ENCODE measurements at places on chromosomes 1 and 21.

GRCh38 chr1:109806733-109807400 is 43.1 kb upstream of the EPS8L3 start:
- DNase-seq: no peak

DNA sequence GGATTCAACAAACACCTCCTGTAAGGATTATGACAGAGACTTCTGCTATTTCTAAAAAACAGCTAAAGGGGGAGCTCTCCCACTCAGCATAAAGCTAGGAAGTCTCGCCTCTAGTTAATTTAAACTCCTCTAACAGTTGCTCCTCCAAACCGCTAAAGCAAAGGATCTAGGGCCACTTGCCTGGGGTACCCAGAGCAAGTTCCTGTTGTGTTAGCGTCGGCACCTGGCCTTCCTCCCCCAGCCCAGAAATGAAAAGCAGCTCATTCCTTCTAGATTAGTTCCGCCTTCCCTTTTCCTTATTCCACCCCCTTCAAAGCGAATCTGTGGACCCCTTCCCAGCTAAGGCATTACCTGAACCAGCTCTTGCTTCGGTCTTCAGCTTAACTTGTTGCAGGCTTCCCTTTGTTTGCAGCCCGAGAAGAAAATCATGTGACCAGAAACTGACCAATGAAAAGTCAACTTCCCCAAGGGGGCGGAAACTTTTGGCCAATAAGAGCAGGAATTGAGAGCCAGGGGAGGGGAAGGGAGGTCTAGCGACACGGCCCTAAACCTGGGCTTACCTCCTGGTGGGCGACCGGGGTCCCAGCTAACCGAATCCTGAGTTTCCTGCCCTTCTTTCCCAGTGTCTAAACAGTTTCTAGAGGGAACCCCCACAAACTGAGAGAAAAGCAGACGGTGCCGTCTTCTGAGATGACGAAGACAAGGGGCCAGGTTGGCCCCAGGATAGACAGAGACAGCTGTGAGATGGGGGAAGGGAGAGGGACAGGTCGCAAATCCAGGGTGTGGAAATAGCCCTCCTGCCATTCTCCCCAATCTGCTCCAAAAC is at the start of gene PBXIP1:
TSS of gene PBXIP1 (minus strand) at position 382 of the 826 bp plus-strand sequence. CDS start 2,378 bp downstream, outside the sequence.
- peak; percentile 98 for DNase-seq

- no peak for DNase-seq
Observed at GRCh38 chr1:3904006-3904842, 4.2 kb upstream of the C1orf174 start.

DNA sequence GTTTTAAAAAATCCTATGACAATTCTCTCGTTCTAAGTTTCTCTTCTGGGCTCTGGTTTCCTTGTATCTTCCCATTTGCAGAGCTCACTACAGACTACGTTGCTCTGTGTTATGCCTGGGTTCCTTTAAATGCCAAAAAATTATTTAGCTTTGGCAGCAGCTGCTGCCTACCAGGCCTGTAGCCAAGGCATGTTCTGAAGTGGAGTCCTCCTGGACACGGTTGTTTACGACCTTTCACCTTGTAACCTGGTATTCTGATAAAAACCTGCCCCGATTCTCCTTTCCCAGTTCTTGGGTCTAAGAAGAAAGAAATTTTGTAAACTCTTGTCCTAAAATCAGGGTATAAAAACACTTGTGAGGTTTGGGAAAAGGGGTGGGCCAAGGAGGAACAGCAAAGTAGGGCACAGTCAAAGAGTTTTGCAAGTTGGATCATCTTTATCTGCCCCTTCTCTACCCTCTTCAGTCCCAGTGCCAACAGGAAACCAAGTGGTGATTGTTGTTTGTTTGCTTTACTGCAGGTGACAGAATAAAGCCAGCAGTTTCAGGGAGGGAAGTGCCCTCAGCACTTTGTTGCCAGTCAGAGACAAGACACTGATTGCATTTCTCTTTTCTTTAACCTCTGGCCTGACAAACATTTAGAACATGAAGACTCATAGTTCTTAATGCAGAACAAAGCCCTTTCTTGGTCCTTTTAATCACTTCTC is 3.1 kb upstream of the TXNIP start:
- no peak for DNase-seq

DNA sequence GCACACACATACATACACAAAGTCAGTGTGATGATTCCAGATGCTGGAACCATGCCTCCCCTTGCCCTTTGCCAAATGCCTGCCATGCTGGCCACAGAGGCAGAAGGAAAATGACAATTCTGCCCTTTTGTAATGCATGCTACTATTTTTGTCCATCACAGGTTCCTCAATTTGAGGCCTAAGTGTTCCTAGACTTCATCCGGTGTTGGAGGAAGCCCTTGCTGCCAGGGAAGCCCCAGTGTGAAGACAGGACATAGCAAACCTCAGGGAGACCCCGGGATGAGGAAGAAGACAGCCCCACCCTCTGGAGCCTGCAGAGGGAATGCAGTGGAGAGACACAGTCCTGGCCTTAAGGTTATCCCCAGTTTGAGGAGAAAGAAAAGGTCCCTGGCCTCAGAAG is 14.4 kb downstream of the PRR9 start:
- no peak for DNase-seq

DNA sequence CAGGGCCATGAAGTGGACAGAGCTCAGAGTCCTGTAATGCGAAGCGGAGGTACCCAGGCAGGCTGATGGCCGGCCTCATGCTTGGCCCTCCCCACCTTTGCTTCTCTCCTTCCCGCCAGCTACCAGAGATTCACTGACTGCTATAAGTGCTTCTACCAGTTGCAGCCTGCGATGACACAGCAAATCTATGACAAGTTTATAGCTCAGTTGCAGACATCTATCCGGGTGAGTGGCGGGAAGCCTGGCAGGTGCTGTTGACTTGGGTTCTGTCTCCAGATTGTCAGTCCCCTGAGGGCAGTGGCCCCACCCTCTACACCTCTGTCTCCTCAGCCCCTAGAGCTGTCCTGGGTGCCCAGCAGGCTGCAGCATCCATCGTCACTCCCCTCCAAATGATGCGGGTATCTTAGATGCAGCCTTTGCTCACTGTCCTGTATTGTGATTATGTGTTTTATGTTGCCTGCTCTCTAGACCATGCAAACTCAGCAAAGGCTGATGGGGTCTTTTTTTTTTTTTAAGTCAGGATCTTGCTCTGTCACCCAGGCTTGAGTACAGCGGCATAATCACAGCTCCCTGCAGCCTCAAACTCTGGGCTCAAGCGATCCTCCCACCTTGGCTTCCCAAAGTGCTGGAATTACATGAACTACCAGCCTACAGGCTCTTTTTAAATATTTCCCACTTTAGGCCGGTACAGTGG is 9.6 kb upstream of the BGLAP start:
- no peak for DNase-seq

DNA sequence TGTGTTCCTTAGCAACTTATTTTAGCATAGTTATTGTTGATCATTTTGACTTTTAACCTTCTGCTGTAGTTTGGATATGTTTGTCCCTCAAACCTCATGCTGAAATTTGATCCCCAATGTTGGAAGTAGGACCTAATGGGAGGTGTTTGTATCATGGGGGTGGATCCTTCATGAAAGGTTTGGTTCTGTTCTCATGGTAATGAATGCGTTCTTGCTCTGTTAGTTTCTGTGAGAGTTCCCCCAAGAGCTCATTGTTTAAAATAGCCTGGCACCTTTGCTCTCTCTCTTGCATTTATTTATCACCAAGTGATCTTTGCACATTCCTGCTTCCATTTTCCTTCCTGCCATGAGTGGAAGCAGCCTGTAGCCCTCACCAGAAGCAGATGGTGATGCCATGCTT is 372.1 kb upstream of the VAMP3 start:
- DNase-seq: no peak
